CD4-positive, alpha-beta T cell (primary cell): ENCODE measurements at places on chromosomes 1 and 21.
A peak's percentile ranks its signal among the peaks of the same experiment; 100 is the strongest.

- peak; percentile 62 for DNase-seq
These were observed at the start of gene S1PR1 for GRCh38 chr1:101236516-101237228. Gene S1PR1 (plus strand): TSS chr1:101237019. CDS start chr1:101238985, 1,966 bp downstream.

- no peak for DNase-seq
These were observed 7.1 kb downstream of the CLIC6 start for GRCh38 chr21:34675871-34676270.

DNA sequence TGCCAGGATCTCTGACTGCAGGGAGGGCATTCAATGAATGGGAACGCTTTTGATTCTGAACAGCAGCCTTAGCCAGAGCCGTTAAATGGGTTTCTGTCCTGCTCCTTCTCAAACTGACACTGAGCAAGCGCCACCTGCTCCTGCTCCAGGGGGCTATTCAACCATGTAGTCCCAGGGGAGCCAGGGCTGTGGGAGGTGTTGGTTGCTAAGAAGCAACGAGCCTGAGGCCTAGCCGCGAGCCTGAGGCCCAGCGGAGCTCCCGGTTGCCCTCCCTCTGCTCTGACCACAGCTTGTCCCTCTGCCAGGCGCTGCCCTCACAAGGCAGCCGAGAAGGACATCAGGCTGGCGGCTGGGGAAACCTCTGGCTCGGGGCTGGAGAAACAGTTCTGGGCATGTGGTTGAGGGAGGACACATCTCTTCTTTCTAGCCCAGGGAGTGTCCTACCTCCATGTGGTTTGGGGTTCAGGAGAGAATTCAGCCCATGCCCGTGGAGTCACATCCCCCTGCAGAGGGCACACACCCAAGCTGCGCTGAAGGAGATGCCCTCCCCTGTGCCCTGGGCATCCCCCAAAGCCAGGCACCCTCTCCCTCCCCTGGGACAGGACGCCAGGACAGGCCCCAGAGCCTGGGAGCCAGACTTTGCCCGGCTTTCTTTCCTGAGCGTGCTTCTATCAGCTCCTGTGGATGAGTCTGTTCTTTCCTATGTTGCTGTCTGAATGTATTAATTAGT, 18.0 kb downstream of the PCP4 start:
- no peak for DNase-seq

GRCh38 chr1:115227346-115228082, 110.5 kb downstream of the NGF start:
- DNase-seq: no peak

DNA sequence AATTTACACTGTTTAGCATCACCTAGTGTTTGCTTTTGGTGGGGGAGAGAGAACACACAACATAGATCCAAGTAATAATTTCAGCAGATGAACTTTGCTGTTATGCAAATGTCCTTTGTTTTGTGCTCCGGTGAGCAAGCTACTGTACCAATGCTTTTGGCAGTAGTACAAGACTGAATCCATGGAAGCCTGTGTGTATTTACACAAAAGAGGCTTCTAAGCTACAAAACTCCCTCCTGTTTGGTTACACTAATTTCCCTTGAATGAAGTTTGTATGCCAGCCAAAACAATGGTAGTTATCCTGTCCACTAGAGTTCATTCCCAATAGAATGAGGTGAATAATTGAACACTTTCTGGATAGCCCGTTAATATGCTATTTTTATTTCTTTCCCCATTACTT, 320.5 kb downstream of the KCTD3 start:
- no peak for DNase-seq
